ENCODE measurements at places on chromosomes 13 and 19.

- DNase-seq, result no peak
Observed at GRCh38 chr13:112605531-112605990, 17.6 kb upstream of the TUBGCP3 start.

- no peak for DNase-seq
Observed at GRCh38 chr19:4425537-4425936, 23.1 kb downstream of the CHAF1A start.

GRCh38 chr19:34985249-34986022 lies 14.7 kb upstream of the GRAMD1A start:
- no peak for DNase-seq

- DNase-seq, result no peak
Observed at GRCh38 chr19:45168767-45169351, 8.1 kb upstream of the NKPD1 start.

DNA sequence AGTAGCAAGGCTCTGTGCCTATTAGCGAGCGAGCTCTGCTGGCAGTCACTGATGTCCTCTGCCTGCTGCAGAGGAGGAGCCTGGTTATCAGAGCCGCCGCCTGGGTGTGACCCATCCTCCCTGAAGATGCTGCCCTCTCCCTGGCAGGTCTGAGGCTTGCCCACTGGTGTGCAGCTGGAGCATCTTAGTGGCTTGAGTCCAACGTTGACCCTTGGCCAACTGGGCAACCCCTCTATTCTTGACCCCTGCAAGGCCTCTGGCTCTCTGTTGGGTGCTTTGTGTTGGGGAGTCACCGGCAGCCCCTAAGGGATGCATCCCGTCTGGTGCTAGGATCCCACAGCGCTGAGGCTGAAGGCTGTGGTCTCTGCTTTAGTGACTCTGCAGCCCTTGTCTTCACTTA lies 277.9 kb upstream of the SOX1 start:
- no peak for DNase-seq

- DNase-seq, result no peak
Observed at GRCh38 chr19:7869910-7870511, 4.2 kb downstream of the PRR36 start.

DNA sequence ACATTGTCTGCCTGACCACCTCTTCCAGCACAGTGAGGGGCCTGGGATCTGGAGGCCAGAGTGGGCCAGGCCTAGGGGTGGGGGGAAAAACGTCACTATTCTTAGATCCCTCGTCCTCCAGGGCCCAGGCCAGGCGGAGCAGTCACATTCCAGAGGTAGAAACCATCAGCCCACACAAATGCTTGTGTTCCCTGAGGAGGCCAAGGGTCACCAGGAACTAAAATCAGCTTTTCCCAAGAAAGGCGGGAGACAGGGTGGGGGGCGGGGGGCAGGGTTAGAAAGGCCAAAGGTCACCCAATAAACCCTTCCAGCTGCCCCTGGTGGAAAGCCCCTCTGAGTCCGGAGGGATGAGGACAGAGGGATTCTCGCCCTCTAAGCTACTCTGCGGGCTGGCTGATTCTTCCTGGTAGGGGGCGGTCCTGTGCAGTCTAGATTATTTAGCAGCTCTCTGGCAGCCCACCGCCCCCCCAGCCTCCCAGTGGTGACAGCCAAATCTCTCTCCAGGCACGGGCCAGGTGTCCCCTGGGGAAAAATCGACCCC lies 23.5 kb upstream of the CCL25 start:
- no peak for DNase-seq

- DNase-seq, result no peak
Observed at GRCh38 chr19:58355908-58356765, 2.8 kb upstream of the A1BG start.

GRCh38 chr13:30786648-30787047 lies 51.3 kb downstream of the ALOX5AP start:
- DNase-seq, result no peak

- DNase-seq, result peak; percentile 16
Observed at GRCh38 chr13:80030491-80030890, 310.4 kb downstream of the SPRY2 start.

DNA sequence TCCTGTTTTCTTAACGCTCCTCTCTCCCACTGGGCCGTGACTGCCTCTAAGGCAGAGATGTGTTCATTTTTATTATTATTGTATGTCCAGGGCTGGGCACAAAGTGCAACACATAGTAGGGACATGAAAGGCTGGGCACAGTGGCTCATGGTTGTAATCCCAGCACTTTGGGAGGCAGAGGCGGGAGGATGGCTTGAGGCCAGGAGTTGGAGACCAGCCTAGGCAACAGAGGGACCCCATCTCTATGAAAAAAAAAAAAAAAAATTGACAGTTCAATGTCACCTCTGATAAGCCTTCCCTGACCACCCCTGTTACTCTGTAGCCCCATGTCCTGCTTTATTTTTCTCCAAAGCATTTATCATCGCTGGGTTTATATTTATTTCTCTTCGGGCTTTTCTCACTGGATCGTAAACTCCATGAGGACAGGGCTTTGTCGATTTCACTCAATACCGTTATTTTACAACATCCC lies 481 bp upstream of the SAE1 start:
- no peak for DNase-seq

DNA sequence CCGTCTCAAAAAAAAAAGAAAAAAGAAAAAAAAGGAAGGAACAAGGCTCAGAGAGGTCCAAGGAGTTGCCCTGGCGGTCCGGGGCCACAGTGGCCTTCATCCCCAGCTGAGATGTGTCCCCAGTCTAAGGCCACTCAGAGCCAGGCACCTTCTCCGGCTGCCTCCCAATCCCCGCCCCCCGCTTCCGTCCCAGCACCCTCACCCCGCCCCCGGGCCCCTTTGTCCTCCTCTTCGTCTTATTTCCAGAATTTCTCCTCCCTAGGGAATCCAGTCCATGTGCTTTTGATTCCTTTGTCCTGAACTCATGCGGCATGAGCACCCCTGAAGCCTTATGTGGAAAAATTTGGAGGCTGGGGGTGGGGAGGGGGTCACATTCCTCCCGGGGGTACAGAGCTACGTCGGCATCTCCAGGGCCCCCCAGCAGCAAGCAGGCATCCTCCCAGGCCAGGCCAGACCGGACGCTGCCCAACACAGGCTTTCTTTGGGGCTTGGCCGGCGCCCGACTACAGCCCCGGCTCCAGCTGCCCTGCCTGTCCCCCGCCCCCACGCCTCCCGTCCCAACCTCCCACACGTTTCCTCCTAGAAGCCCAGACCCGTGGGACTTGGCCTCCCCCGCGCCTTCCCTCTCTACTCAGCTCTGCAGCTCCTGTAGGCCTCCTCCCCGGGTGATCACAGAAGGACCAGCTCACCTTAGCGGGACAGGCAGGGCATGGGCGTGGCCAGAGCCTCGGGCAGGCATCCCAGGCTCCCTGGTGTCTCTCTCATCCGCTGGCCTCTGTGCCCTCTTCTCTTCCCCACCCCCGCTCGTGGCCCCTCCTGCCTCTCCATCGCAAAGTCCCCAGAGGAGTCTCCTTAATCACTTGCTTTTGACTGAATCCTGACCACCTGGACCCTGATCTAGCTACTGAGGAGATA lies 17.8 kb upstream of the ADGRE5 start:
- DNase-seq, result no peak

- DNase-seq, result no peak
Observed at GRCh38 chr13:39783051-39783450, 127.6 kb downstream of the COG6 start.

- peak; percentile 32 for DNase-seq
Observed at GRCh38 chr19:44657211-44657921, 13.7 kb downstream of the PVR start.

GRCh38 chr13:43277142-43277541 lies 253.8 kb downstream of the DNAJC15 start:
- no peak for DNase-seq

DNA sequence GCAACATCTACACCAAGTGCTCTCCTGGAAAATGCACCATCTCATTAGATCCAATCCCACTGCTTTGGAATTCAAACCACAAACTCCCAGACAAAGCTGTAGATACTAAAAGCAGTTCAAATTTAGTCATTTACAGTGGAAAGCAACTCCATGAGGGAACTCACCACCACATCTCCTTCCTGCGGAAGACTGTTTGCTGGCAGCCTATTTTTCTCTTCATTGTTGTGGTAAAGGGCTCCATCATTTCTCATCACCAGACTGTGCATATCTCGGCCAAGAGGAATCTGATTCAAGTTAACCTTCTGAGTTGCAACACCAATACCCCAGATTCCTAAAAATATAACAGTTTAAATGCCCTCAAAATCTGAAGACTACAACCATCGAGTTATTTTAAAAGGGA lies 8.4 kb downstream of the SPRYD7 start:
- DNase-seq, result no peak

GRCh38 chr19:16446724-16447368 lies 24.9 kb downstream of the EPS15L1 start:
- no peak for DNase-seq

DNA sequence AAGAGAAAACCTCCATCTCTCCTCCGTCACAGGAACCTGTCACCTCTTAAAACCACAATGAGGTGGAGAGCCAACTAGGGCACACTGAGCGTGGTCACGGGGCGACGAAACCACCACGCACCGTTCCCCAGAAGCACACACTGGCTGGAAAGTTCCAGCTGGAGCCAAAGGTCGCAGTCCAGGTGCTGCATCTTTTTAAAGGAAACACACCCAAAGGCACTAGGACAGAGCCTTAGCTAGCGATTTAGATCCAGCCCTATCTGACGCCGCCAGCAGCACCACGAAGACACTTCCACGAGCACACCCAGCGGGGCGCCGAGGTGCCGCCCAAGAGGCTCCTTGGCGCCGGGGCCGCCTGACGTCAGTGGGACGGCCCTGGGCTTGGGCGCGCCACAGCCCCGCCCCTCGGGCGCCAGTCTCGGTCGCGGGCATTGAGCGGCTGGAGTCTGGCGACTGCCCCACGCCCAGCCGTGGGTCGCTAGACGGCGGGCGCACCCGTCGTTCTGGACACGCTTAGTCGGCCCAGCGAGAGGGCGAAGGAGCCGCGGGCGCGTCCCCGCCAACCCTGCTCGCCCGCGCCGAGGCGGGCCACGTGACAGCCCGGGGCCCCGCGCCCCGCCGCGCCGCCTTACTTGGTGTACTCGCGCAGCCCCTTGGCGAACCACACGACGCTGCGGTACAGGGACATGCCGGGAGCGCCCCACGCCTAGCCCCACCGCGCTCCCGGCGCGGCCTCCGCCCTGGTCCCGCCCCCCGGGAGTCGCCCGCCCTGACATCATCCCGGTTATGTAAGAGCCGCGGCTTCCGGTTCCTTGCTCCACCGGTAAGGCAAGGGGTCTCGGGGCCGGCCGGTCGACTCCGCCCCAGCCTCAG lies at the start of gene DHRS12:
Gene DHRS12 (minus strand): TSS at position 742 of the 873 bp plus-strand sequence. CDS start 4,504 bp downstream, outside the sequence.
- DNase-seq, result peak; percentile 79

DNA sequence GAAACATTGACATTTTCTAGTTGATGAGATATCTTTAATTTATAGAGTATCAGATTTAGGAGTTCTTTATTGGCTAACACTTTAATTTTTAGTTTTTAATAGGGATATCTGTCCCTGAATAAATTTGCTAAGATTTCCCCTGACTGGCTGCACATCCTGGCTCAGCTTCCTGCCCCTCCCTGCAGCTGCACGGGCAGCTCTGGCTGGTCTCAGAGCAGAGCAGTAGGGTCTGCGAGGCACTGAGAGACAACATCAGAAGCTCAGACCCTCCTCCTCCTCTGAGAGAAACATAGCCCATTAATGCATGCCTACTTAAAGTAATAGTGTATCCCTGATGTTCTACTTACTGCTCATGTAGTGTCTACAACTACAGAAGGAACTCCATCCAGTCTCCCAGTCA lies 139.2 kb downstream of the TNFSF13B start:
- DNase-seq, result no peak

GRCh38 chr13:67630640-67631039 lies 400.5 kb upstream of the PCDH9 start:
- no peak for DNase-seq

- DNase-seq, result no peak
Observed at GRCh38 chr13:46039411-46040182, 12.9 kb downstream of the ZC3H13 start.

DNA sequence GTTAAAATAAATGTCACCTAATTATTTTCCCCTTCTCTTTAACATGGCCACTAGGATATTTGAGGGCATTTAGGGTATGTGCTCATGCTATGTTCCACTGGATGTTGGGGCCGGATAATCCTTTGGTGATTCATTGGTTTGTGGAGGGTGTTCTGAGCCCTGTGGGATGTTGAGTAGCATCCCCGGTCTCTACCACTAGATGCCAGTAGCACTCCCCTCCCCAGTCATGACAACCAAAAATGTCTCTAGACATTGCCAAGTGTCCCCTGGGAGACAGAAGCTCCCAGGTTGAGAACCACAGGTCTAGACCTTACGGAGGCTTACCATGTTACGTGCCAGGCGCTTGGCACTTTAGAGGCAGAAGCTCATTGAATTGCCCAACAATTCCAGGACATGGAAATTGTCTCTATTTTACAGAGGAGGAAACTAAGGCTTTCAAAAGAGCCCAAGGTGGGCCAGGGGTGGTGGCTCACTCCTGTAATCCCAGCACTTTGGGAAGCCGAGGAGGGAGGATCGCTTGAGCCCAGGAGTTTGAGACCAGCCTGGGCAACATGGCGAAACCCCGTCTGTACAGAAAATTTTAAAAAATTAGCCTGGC lies 14.1 kb downstream of the SHANK1 start:
- peak; percentile 14 for DNase-seq

DNA sequence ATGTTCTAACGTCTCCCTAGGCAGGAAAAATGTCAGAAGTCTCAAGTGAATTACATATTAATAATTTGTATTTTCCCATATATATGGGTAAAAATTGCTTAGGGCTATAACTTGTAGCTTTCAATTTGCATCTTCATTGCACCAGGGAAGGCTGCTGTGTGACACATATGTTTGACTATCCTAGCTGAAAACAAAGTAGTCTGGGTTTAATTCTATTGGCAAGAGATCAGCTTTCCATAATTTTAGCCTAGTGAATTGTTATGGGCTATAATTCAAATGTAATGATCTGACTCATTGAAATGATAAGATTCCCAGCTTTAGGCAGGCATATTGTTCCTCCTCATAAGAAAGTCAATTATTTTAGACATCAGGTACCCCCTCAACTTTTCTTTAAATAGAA lies 553.1 kb downstream of the DCT start:
- DNase-seq, result peak; percentile 25

DNA sequence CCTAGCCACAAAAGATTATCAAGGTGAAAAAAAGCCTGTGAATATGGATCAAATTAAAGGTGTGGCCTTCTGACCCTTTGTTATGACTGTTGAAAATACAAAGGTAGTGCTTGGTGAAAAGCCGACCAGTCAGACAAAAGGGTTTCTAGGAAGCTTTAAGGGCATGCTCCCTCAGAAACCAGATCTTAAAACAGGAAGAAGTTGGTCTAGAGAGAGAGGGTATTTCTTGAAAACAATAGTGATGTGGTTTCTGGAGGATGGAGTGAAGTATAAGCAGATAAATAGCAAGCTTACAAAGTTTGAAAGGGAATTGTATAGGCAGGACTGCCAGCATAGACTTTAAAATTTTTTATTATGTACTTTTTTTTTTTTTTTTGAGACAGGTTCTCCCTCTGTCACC lies 5.0 kb upstream of the EID2 start:
- DNase-seq, result no peak
